Glutamatergic neuron (in vitro differentiated cells): ENCODE measurements at places on chromosomes 7 and 10.
A peak's percentile ranks its signal among the peaks of the same experiment; 100 is the strongest.

- no peak overlapping the region for H3K4me3 ChIP-seq
- peaks cover 13% of the 10 kb centered on the region for H3K36me3 ChIP-seq
- no peak overlapping the region for H3K27ac ChIP-seq
- H3K27me3 ChIP-seq, result peaks cover 2% of the 10 kb centered on the region
- H3K4me1 ChIP-seq, result peaks cover 2% of the 10 kb centered on the region
Measured at GRCh38 chr7:49564379-49564714, 209.1 kb upstream of the VWC2 start.

- no peak for DNase-seq
- H3K36me3 ChIP-seq, result no peaks in the 10 kb centered on the region
- H3K4me3 ChIP-seq, result no peak overlapping the region
Measured at GRCh38 chr10:70779088-70779487, 6.1 kb downstream of the TBATA start.

GRCh38 chr10:22978918-22979317 is 51.1 kb downstream of the ARMC3 start:
- no peak for DNase-seq
- H3K4me3 ChIP-seq, result no peak overlapping the region
- H3K4me1 ChIP-seq, result no peaks in the 10 kb centered on the region
- H3K27ac ChIP-seq, result no peak overlapping the region
- no peaks in the 10 kb centered on the region for H3K36me3 ChIP-seq

DNA sequence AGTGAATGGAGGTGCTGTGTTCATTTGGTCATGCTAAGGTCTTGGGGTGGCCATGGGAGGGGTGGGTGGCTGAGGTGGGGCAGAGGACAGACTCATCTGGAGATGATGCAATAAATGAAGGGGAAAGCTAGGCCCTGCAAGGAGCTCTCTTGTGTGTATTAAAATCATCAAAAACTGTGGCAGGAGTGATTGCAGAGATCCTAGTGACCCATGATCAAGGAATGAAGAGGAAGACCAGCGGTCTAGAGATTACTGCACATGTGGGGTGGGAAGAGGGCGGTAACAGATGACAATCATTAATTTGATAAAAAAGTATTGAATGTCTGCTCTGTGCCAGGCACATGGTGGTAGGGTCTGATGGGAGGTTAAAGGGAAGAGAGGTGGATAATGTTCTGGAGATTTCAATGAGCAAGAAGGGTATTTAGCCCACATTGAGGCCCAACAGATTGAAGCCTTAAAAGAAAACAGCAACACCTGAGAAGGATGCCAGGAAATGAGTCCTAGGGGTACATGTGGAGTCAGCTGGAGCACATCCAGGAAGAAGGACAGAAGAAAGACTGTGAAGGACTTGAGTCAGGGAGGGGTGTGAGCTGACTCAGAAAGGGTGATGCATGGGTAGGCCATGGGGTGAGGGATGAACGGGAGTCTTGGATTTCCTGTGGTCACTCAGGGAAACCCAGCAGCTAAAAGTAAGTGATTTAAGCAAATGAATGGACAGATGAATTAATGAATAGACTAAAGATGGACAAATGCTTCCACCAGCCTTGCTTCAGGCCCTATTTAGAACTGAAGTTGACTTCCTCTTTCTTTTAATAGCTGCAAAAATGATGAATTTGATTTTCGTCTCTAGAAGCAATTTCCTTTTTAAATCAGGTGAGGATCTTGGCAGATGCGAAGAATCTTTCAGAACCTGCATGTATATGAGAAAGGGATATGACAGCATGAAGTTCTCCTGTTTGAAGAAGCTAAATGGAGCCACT is 83.1 kb upstream of the IGFBP3 start:
- H3K27me3 ChIP-seq, result no peaks in the 10 kb centered on the region
- H3K4me1 ChIP-seq, result no peaks in the 10 kb centered on the region
- no peaks in the 10 kb centered on the region for H3K36me3 ChIP-seq
- no peak overlapping the region for H3K27ac ChIP-seq
- DNase-seq, result no peak

DNA sequence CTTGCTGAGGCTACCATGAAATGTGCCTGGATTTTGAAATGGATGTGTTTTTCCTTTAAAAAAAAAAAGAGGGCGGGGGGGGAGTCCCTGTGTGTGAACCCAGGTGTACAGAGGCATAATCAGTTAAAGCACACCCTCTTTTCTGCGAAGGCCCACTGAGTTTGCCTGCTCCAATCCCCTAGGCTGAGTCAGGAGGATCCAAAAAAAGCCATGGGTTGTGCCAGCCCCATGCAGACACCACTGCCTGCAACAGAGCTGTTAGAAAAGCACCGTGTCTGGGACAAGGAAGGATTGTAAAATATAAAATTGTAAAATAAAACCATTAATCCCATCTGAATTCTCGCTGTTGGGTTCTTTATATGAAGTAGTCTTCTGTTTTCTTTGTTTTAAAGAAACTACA is 217.9 kb downstream of the ADAM12 start:
- H3K27ac ChIP-seq, result peak overlapping the region; percentile 98
- peaks cover 46% of the 10 kb centered on the region for H3K4me1 ChIP-seq
- H3K4me3 ChIP-seq, result peak overlapping the region; percentile 64
- no peak for DNase-seq

- H3K27me3 ChIP-seq, result peaks cover 8% of the 10 kb centered on the region
- no peak overlapping the region for H3K27ac ChIP-seq
- H3K36me3 ChIP-seq, result no peaks in the 10 kb centered on the region
- H3K4me3 ChIP-seq, result no peak overlapping the region
- no peaks in the 10 kb centered on the region for H3K4me1 ChIP-seq
- DNase-seq, result no peak
Measured at GRCh38 chr10:131354380-131354779, 42.9 kb upstream of the TCERG1L start.

DNA sequence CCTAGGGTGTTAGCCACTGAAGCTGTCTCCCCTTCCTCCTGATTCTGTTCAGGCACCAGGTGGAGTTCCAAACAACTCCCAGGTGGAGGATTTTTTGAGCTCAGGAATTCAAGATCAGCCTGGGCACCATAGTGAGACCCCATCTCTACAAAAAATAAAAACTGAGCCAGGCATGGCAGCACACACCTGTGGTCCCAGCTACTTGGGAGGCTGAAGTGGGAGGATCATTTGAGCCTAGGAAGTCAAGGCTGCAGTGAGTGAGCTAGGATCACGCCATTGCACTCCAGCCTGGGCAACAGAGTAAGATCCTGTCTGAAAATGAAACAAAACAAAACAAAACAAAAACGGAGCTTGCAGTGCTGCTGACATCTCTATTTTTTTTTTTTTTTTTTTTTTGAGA is 128.8 kb upstream of the CALN1 start:
- H3K27ac ChIP-seq, result no peak overlapping the region
- DNase-seq, result no peak
- H3K4me1 ChIP-seq, result no peaks in the 10 kb centered on the region
- no peak overlapping the region for H3K4me3 ChIP-seq
